ENCODE measurements at places on chromosomes 13 and 19.

- no peak for DNase-seq
Measured at GRCh38 chr19:18353378-18354005, 13.1 kb downstream of the PGPEP1 start.

DNA sequence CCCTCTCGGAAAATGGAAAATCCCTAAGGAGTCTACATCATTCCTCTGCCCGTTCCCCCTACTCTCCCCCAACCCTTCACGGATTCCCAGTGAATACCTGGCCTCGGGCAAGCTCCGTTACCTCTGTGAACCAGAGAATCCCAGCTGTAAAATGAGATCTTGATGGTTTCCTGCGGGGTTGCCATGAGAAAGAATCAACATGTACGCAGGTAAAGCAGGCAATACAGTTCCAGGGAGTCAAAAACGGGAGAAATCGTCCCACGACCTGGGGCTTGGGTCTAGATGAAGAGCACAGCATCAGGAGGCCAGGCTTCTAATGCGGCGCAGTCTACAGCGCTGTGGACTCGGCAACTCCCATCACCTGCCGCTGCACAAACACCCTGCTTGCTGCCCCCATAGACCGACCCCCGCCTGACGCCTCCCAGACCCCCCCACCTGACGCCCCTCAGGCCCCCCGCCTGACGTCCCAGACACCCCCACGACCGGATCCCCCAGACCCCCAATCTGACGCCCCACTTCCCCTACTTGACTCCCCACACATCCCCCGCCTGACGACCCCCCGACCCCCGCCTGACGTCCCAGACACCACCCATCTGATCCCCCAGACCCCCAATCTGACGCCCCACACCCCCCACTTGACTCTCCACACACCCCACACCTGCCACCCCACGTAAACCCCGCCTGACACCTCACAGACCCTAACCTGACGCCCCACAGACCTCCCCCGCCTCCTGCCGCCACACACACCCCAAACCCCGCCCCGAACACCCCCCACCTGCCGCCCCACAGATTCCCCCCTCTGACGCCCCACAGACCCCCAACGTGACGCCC is 680 bp downstream of the LIG4 start:
- no peak for DNase-seq

DNA sequence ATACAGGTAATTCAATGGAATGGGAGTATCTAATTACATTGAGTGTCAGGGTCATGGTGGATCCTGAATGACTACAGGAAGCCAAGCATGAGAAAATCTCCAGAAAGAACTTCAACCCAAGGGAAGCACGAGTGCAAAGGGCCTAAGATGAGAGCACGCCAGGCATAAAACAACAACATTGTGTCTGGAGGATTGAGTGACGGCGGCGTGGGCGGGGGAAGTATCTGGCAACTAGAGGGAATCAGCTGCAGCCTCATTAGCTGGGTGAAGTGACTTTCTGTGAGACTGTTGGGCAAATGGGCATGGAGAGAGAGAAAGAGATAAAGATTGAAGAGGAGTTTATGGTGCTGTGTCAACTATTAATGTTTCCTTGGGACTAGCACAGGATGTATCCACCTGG is 194.3 kb downstream of the GPC6 start:
- DNase-seq, result no peak

DNA sequence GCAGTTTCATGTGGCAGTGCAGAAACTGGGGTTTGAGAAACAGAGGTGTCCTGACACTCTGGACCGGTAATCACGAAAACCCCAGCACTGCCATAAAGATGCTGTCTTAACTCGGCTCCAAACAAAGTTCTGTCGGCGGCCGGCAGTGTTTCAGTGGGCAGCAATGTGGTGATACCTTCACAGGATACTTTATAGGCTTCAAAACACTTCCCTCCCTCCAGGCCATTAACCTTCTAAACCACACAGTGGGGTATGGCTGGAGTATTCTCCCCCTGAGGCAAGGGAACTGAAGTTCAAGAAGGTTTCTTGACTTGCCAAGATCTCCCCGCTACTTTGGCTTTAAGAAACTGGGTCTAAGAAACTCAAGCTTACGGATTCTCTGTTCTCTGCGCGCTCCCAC is 1.1 kb downstream of the RUBCNL start:
- no peak for DNase-seq

GRCh38 chr19:44823373-44823698 is 14.4 kb downstream of the BCAM start:
- no peak for DNase-seq

GRCh38 chr19:38977445-38978325 is 2.1 kb upstream of the FBXO17 start:
- no peak for DNase-seq

- DNase-seq, result no peak
Measured at GRCh38 chr13:27104606-27105005, 67.0 kb downstream of the USP12 start.

- no peak for DNase-seq
Measured at GRCh38 chr13:73922493-73923393, 211.5 kb downstream of the KLF12 start.

DNA sequence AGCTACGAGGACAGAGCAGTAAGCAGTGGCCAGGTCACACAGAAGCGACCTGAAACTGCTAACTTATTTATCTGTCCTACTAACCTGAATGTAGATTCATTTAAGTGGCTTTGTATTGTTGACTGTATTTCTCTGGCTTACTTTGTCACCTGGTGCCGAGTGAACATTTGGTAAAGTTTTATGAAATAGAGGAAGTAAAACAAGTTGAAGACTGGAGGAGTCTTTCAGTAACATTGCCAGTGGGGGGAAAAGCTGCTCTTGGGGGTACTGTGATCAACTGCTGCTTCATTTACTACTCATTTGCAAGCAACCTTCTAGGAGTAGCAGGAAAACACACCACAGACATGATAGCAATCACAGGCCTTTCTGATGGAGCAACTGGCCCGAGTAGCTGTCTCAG is 615.0 kb downstream of the FGF9 start:
- no peak for DNase-seq

- no peak for DNase-seq
Measured at GRCh38 chr13:70816853-70817252, 708.6 kb upstream of the KLHL1 start.

DNA sequence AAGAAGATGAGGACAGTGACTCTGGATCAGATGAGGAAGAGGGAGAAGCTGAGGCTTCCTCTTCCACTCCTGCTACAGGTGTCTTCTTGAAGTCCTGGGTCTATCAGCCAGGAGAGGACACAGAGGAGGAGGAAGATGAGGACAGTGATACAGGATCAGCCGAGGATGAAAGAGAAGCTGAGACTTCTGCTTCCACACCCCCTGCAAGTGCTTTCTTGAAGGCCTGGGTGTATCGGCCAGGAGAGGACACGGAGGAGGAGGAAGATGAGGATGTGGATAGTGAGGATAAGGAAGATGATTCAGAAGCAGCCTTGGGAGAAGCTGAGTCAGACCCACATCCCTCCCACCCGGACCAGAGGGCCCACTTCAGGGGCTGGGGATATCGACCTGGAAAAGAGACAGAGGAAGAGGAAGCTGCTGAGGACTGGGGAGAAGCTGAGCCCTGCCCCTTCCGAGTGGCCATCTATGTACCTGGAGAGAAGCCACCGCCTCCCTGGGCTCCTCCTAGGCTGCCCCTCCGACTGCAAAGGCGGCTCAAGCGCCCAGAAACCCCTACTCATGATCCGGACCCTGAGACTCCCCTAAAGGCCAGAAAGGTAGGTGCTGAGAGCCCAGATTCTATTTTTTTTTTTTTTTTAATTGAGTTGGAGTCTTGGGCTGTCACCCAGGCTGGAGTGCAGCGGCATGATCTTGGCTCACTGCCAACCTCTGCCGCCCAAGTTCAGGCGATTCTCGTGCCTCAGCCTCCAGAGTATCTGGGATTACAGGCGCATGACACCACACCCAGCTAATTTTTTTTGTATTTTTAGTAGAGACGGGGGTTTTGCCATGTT is 2.3 kb downstream of the PPP1R15A start:
- peak; percentile 63 for DNase-seq

DNA sequence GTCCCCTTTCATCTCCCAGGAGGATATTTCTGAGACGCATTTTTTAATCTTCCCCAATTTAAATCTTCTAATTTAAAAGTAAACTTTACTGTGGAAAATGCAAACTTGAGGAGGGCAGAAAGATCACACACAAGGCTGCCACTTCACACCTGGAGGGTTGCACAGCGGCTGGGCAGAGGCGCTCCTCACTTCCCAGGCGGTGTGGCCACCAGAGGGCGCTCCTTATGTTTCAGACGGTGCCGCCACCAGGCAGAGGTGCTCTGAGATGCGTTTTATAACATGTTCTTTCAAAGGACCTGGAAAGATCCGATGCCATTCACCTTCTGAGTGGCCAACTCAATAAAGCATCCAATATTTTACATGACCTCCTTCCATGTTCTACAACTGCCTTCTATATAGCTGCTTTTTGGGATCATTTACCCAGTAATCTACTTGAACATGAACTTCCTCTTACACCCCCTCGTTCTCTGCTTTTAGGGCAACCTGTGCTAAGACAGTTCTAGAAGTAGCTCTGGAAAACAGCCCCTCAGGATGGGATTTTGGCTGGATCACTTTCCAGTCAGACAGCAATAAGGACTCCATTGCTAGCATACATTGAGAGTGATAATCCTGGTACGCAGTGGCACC is 14.8 kb upstream of the MTUS2 start:
- DNase-seq, result no peak

GRCh38 chr13:66102864-66103263 is 1127.3 kb downstream of the PCDH9 start:
- DNase-seq, result peak; percentile 7

Measured in AG10803 (cell line).